AG09319 (cell line): ENCODE measurements at places on chromosomes 12 and 14.

DNA sequence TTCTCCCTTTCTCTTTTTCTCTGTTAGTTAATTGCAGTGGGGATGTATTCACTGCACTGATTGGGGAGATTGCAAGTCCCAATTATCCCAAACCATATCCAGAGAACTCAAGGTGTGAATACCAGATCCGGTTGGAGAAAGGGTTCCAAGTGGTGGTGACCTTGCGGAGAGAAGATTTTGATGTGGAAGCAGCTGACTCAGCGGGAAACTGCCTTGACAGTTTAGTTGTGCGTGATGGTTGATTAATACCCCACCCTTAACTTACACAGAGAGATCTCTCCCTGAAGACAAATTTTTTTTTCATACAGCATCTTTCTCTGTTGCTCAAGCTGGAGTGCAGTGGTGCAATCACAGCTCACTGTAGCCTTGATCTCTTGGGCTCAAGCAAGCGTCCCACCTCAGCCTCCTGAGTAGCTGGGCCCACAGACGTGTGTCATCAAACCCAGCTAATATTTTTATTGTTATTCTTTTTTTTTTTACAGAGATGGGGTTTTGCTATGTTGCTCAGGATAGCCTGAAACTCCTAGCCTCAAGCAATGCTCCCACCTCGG, 4.6 kb downstream of the C1S start:
- DNase-seq = no peak

- peak; percentile 68 for DNase-seq
These were observed 165.5 kb downstream of the SLC41A2 start for GRCh38 chr12:104792570-104792969.

DNA sequence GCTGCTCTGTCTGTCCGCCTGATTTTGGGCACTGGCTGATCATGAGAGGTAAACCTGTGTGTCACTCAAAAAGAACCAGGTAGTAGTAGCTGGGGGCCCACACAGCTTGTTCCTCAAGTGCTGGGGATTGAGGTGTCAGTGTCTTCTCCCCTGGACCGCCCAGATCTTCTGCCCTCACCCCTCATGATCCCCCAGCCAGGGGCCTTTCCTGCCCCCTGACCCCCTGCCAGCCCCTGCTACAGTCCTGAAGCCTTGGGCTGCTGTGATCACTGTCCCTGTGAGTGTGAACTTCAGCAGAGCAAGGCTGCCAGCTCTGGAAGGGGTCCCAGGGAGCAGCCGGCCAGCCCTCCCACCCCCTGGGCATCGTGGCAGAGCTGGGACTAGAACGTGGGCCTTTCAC, 11.4 kb downstream of the WSCD2 start:
- DNase-seq = no peak

- no peak for DNase-seq
These were observed 635.3 kb downstream of the TMTC2 start for GRCh38 chr12:83321971-83322370.

DNA sequence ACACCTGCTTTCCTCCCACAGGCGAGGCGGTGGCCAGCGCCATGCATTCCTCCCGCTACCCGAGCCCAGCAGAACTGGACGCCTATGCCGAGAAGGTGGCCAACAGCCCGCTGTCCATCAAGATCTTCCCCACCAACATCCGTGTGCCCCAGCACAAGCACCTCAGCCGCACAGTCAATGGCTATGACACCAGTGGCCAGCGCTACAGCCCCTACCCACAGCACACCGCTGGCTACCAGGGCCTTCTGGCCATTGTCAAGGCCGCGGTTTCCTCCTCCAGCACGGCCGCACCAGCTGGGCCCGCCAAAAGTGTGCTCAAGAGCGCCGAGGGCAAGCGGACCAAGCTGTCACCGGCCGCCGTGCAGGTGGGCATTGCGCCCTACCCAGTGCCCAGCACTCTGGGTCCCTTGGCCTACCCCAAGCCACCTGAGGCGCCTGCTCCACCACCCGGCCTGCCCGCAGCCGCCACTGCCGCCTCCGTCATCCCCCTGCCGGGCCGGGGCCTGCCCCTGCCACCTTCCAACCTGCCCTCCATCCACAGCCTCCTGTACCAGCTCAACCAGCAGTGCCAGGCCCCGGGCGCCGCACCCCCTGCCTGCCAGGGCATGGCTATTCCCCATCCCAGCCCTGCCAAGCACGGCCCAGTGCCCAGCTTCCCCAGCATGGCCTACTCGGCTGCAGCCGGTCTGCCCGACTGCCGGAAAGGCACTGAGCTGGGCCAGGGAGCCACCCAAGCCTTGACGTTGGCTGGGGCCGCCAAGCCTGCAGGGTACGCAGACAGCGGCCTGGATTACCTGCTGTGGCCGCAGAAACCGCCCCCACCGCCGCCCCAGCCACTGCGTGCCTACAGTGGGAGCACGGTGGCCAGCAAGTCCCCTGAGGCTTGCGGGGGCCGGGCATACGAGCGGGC, 54.6 kb downstream of the FAM222A start:
- DNase-seq = no peak

GRCh38 chr14:68842298-68842697, 49.4 kb upstream of the ZFP36L1 start:
- no peak for DNase-seq

GRCh38 chr14:44640416-44640815, 133.3 kb upstream of the FSCB start:
- no peak for DNase-seq

- DNase-seq = peak; percentile 18
These were observed 91.2 kb downstream of the CEP128 start for GRCh38 chr14:80850197-80850814.

GRCh38 chr12:13976028-13976584, 5.3 kb downstream of the GRIN2B start:
- DNase-seq = no peak

GRCh38 chr12:129629901-129630300, 273.9 kb downstream of the TMEM132D start:
- no peak for DNase-seq

DNA sequence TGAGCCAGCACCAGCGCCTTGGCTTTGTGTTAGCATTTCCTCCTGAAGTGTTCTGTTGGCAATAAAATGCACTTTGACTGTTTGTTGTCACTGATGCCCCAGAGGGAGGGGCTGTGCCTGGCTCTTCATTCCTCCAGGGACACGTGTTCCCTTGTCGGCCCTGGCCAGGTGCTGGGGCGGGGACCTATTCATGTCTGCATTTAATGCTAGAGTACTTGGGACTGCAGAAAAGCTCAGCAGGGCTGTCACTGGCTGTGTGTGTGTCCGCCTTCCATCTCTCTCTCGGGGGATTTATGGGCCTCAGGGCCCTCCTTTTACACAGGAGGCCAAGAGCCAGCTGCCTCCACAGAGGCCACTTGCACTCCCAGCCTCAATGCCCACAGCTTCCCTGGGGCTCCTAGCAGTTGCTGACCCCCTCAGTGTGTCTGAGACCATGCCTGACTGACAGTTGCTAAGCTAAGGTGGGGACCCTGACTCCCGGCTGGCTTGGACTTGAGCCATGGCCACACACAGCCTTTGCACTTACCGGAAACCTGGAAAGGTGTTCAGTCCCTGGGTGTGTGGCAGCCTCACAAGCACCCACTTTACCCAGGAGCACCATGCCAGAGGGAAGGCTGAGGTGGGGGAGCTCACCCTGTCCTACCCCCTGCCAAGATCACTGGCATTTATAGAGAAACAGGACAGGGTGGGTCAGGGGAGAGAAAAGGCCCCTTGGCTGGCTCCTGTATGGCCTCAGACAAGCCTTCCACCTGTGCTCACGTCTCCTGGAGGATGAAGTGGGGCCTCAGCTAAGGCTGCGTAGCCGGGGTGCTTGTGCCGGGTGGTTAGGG, 27.8 kb downstream of the HIP1R start:
- no peak for DNase-seq

GRCh38 chr14:53338192-53338591, 185.1 kb upstream of the DDHD1 start:
- no peak for DNase-seq

DNA sequence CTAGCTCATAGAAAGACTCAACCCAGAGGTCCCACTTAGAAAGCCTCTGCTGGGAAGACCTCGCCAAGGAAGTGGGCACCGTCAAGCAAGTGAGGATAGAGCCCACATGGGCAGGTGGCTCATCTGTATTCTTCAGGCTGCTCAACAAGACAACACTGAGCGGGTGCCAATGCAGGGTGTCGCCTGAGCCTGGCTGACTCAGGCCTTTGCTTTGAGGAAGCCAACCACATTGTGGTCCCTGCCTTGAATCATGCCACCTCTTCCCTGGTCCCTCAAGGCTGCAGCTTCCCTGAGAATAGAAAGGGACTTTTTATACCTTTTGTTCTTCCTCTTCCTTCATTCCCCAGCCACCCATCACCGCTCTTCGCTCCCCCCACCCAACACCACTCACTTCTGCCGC, 2.1 kb upstream of the RNASE13 start:
- DNase-seq = no peak

DNA sequence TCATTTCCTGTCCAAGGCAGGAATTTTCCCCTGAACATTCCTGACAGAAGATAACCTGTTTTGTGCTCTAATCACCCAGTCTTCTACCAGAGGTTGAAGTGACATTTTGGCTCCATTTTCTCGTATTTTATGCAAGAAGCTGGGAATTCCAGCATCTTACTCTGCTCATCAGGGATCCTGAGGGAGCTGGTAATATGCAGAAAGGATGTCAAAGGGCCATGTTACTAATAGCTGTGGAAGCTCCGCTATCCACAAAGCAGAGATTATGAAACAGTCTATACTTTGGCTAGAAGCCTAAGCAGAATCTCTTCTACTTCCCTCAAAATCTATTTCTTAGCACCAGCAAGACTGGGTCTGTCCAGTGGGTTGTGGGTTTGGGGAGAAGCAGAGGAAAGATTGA, 613.0 kb downstream of the DIO2 start:
- no peak for DNase-seq

DNA sequence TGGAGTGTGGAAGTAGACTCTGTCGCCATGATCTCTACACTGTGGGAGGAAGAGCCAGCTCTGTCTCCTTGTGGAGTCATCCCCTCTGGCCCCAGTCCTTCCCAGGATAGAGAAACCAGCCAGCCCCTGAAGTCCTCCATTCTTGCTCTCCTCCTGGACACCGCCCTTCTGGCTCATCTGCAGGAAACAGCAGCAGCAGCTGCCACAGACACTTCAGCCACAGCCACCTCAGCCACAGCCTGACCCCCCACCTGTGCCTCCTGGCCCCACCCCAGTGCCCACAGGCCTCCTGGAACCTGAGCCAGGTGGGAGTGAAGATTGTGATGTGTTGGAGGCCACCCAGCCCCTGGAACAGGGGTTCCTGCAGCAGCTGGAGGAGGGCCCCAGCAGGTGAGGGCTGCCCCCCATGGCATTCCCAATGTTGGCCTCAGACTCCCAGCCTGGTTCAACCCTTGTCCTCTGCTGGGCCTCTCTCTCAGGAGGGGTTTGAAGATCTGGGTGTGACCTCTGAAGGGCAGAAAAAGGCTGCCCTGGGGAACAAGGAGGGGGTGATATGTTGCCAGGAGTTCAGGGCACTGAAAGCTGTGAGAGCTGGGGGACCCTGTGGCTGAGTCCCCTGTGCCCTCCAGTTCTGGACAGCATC, 10.5 kb downstream of the PRPF40B start:
- DNase-seq = no peak

DNA sequence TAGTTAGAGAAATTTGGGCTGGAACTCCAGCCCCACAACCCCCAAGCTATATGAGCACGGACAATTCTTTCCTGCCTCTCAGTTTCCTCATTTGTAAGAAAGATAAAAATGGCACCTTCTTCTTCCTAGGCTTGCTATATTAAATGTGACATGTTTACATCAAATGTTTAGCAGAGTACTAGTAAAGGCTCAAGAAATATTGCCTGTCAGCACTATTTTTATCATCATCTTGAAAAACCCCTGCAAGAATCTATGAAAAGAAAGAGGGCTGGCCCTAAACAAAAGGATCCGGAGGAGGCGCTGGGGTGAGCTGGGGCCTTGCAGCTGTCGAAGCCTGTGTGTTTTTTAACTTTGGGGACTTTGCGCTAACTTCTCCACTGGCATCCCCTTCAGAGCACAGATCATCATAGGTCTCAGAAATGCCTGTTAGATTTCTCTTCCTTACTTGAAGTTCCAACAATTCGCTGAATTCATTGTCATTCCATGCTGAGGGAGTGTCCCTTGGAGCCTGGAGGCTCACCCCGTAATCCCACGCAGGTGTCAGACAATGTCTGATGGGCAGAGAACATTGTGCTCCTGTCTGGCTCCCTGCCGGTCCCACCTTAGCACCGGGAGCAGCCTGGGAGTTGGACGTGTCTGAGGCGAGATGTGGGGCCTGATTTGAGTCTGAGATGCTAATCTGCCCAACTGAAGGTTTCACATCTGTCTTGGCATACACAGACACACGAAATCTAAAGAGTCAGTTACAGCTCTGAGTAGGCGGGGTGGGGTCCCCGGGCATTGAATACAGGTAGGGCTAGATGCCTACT, 206.8 kb downstream of the NUAK1 start:
- DNase-seq = no peak

DNA sequence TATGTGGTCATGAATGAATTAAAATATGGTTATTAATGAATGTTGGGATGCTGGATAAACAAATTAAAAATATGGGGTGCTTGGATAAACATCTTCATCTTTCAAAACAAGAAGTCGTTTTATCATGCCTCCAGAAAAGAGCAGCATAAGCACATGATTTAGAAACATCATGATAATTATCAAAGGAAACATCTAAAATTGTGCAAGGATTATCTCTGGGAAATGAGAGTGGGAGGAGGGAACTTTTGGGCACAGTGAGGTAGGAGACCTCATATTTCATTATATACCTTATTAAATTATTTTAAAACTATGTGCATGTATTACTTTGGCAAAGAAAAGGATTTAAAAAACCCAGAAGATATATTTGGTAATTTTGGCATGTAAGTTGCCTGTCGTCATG, 8.9 kb downstream of the C3AR1 start:
- no peak for DNase-seq

GRCh38 chr12:26212396-26212795, 17.0 kb downstream of the SSPN start:
- DNase-seq = no peak

DNA sequence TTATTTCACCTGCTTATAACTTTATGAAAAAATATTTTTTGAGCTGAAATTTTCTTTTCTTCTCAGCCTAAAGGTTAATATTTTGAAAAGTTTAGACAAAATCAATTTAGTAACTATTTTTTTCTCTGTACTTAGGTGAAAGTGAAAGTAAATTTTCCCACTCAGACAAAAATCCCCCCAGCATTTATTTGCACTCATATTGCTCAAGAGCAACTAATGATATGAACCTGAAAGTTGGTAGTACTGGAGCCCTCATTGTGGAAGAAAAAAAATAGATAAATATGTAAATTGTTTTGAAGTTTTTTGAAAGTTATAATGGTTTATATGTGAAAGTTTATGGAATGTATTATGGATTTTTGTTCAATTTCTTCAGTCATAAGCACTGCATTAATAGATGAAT, 1005.9 kb upstream of the ATXN7L3B start:
- no peak for DNase-seq
